ENCODE measurements at places on chromosomes 12 and 14.
A peak's percentile ranks its signal among the peaks of the same experiment; 100 is the strongest.

GRCh38 chr14:81676879-81677278 is 143.2 kb upstream of the SEL1L start:
- DNase-seq, result no peak

GRCh38 chr12:3931776-3932175 is 58.6 kb upstream of the PARP11 start:
- no peak for DNase-seq

DNA sequence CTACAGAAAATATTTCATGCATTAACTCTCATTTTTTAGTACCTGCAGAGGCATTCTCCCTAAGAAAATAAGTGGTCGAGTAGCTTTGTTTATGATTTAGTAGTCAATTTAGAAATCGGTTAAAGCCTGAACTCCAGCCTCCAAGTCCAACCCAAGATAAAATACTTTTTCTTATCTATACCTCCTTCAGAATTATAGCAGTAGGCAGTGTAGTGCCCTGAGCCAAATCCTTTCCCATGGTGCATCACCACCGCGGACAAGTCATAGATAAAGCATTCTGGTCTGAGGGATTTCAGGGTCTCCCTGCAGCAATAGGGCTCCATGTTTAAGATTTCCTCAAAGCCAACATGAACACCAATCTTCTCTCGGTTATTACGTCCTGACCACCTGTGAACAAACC is 30.5 kb downstream of the USP44 start:
- DNase-seq, result no peak

DNA sequence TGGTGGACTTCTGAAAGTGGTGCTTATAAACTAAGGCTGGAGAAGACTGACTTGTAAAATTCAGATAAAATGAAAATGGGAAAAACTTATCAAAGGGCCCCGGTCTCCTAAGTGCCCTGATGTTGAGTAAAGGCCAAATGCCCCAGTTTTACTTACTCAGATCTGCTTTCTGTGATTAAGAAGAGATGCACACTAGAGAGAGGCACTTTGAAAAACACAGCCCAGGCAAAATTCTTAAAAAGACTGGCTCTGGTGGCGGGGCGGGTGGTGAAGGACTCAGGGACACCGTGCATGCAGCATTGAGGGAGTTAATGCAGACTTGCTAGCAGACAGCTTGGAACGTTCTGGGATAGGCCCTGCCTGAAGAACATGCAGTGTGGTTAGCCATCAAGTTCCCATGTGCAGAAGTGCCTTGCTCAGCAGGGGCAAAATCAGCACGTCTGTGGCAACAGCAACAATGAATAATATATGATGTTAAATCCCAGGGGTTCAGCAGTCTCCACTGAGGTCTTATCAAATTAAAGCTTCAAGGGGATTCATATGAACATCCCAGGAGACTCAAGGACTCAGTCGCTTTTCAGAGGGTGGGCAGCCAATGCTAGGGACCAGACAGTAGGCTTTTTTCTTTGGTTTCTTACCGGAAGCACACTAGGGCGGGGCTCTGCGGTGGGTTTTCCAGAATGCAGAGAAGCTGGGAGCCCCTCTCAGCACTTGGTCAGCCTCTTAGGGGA is 105.0 kb downstream of the DAD1 start:
- peak; percentile 86 for DNase-seq

- DNase-seq, result peak; percentile 91
Observed at GRCh38 chr14:85528080-85528896, 1.7 kb upstream of the FLRT2 start.

GRCh38 chr12:42982828-42983227 is 393.3 kb upstream of the PRICKLE1 start:
- DNase-seq, result no peak

DNA sequence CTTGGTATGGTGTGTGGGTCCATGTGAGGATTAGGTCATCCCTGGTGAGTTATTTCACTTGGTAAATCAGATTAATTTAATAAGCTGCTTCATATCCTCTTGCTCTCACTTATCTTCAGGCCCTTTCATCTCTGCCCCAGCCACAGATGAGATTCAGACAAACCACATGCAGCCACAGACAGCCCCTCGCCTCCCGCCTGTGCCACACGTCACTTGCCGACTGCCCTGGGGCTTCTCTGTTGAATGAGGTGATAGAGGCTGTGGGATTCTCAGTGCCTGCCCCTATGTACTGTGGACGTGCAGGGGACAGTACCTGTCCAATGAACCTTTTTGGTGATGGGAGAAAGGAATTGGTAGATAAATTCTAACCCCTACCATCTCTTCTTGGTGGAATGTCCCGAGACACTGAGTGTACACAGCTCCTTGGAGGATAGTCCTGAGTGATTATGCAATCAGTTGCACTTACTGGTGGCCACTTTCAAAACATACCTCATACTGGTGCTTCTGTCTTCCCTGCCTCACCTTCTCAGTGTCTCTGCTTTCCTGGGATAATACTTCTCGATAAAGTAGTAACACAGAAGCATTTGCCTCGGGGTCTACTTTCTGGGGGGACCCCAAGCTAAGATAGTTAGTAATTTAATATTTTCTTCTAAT is 248.7 kb downstream of the TTC6 start:
- DNase-seq, result no peak

DNA sequence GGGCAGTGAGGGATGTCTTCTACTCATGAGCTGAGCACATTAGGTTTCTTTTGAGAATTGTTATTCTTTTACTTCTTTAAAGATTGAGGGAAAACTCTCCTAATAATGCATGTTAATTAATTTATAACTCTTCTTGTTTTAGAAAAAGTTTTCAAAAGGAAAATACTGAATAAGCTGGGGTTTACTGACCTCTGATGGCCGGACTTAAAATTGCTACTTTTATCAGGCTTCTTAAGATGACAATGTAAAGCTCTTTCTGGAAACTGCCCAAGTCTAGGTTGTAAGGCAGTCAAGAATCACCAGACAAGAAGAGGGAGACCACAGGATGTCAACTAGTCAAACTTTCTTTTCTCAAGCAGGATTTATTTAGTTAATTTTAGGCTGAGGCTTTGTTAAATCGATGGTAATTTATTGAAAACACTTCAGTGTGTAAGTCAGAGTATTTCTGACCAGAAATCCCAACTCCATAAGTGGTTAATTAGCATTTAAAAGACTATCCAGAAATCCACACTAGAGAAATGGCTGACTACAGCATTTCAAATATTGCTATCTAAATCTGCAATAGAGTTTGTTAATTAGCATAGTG is 82.1 kb downstream of the AVPR1A start:
- peak; percentile 86 for DNase-seq

DNA sequence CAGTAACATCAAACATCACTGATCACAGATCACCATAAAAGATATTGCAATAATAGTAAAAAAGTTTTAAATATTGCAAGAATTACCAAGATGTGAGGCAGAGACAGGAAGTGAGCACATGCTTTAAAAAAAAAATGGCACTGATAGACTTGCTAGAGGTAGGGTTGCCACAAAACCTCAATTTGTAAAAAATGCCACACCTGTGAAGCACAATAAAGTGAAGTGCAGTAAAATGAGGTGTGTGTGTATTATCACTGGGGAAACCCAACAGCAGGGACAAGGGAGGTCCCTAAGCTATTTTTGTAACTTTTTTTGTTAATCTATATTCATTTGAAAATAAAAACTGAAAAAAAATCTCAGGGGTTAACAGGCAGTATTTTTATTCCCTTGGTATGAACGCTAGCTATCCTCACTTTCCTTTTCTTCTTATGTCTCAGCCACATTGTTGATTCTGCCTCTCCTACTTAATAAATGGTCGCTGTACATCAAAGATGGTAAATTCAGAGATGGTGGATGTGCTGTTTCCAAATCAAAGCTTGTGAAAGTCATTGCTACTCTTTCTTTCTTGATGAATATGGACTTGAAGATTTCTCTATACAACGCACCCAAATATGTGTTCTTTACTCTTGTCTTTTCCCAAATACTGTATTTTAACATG is 14.0 kb upstream of the KLRD1 start:
- DNase-seq, result no peak

GRCh38 chr12:92145481-92145730 is 240 bp downstream of the BTG1 start:
- no peak for DNase-seq

DNA sequence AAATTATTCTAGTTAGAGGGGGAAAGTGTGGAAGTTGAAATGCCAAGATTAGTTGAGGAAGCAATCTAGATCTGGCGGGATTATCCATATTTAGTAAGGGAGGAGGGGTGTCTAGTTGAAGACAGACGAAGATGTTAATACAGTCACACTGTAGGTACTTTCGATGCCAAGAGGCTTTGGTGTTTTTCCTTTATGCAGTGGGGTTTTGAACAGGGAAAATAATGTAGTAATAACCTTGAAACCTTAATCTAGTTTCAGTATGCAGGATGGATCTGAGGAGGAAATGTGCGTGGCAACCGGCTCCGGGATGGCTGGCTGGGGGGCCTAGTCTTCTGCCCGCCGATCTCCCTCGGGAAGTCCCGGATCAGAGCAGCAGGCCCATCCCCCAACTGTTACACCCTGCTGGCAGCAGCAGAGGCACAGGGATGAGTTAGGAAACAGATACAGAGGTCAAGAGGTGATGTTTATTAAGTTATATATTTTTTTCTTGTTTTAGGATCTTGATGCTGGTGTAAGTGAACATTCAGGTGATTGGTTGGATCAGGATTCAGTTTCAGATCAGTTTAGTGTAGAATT is 27.4 kb downstream of the MDM2 start:
- DNase-seq, result no peak

- DNase-seq, result no peak
Observed at GRCh38 chr14:79325071-79325470, 886.2 kb downstream of the DIO2 start.

GRCh38 chr12:91250273-91250665 is 67.7 kb upstream of the DCN start:
- no peak for DNase-seq

- DNase-seq, result no peak
Observed at GRCh38 chr12:45354399-45354798, 138.5 kb downstream of the ANO6 start.

- no peak for DNase-seq
Observed at GRCh38 chr12:117166107-117166506, 24.2 kb downstream of the FBXO21 start.

GRCh38 chr12:7601406-7601805 is 64.3 kb downstream of the APOBEC1 start:
- no peak for DNase-seq

DNA sequence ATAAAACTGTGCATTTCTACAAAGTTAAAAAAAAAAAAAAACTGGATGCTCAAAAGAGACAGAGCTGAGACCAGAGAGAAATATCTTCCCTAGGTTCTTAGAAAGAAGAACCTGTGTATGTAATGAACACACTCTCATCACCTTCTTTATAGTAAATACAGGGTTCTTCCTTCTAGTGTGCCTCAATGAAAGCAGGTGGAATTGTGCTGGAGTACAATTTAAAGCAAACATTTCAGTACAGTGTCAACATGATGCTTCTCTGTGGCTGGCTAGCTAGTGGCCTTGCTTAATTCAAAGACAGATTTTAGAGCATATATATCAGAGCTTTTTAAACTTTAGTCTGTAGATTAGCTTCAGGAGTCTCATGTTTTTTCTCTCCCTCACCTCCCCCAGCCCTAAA is 249.8 kb upstream of the ARHGAP5 start:
- no peak for DNase-seq

DNA sequence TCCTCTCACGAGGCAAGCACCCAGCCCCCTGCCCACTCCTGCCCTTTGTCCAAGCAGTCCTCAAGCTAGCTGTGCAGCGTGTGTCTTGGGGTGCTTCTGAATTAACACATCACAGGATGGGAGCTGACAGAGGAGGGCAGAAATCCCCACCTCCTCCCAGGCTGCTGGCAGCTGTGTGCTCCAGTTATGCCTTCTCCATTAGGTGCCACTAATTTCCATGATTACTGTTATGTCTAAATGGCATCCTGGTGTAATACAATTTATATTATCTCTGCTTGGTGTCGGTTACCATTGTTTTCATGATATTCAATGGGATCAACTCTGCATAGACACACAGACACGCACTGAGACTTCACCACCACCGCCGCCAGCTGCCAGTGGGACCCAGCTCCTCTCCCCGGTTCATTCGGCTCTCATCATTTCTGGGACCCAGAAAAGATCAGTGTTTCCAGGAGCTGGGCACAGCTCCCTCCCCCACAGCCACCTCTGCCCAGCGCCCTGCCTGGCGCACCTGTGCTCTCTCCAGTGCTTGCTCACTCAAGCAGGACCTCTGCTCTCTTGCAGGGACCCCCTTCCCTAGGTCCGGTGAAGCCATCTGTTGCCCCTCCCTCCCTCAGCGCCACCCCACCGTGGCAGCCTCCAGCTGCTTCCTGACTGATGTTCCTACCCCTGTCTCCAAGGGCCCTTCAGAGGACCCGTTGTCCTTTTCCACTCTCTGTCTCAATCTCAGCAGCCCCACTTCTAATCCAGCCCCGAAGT is 167.5 kb upstream of the FKBP4 start:
- DNase-seq, result no peak

GRCh38 chr12:76909290-76909689 is 30.5 kb upstream of the CSRP2 start:
- no peak for DNase-seq

- DNase-seq, result no peak
Observed at GRCh38 chr14:34931206-34931605, 51.6 kb upstream of the SRP54 start.

- no peak for DNase-seq
Observed at GRCh38 chr12:81757731-81758365, 1.3 kb downstream of the PPFIA2 start.

GRCh38 chr14:75654127-75654732 is 6.4 kb downstream of the ERG28 start:
- peak; percentile 51 for DNase-seq

DNA sequence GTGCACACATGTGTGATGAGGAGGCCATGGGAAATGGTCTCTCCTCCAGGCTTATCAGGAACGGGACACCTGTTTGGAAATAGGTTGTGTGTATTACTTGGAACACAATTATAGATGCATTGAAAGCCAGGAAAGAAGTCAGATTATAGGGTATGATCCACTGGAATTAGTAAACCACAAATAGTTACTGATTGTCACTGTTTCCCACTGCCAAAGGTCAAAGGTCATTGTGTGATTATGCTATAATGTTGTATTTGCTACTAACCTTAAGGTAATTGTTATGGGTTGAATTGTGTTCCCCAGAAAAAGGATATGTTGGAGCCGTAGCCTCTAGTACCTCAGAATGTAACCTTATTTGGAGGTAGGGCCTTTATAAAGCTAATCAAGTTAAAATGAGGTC is 129.9 kb upstream of the FBXO33 start:
- DNase-seq, result no peak

GRCh38 chr12:64120568-64120967 is 101.5 kb downstream of the KICS2 start:
- DNase-seq, result no peak

DNA sequence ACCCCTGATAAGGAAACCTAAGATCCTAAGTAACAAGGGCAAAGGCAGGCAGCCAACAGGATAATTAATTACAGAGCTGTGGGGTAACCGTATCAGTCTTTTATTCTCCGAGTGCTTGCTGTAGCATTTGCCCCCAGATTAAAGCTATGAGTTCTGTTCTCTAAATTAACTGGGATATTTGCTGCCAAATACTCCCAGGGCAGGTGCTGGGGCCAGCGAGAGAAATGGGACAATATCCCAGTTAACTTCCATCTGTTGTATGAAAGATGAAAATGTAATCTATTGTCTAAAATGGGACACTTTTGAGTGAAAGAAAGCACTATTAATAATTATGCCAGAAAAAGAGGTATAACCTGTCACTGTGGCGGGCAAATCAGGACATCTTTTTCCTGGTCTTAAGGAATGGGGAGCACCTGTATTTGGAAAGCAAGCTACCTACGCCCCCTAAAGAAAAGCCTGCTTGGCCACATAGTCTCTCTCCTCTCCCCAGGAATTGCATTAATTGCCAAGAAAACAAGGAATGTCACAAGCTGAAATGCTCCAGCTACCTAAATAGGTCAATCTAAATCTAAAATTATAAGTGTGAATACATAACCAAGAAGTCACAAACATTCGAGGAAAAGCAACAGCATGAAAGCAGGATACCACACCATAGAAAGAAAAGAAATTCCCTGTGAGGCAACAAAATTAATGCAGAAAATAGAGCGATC is 26.7 kb upstream of the CFAP54 start:
- no peak for DNase-seq
